ENCODE measurements at places on chromosomes 12 and 14. TPM values are rescaled to one million over a fixed set of nuclear protein-coding genes. Genes with fewer than 3 reads are reported as not detected.

The GPRC5D gene
- total RNA-seq = not detected

The POTEG gene
- total RNA-seq = not detected

The SYNE3 gene
- 4.5 TPM for total RNA-seq

The TAS2R19 gene
- total RNA-seq = 3.4 TPM

The MED13L gene
- 44.5 TPM for total RNA-seq

The CLEC14A gene
- total RNA-seq = 286 TPM

The DNAH10 gene
- total RNA-seq = under 0.01 TPM

The IQSEC3 gene
- not detected for total RNA-seq

The ACSM4 gene
- total RNA-seq = not detected

The PLEKHH1 gene
- 0.38 TPM for total RNA-seq

All from endothelial cell of coronary artery (primary cell).